ENCODE measurements at places on chromosomes 11 and 22.
A peak's percentile ranks its signal among the peaks of the same experiment; 100 is the strongest.

DNA sequence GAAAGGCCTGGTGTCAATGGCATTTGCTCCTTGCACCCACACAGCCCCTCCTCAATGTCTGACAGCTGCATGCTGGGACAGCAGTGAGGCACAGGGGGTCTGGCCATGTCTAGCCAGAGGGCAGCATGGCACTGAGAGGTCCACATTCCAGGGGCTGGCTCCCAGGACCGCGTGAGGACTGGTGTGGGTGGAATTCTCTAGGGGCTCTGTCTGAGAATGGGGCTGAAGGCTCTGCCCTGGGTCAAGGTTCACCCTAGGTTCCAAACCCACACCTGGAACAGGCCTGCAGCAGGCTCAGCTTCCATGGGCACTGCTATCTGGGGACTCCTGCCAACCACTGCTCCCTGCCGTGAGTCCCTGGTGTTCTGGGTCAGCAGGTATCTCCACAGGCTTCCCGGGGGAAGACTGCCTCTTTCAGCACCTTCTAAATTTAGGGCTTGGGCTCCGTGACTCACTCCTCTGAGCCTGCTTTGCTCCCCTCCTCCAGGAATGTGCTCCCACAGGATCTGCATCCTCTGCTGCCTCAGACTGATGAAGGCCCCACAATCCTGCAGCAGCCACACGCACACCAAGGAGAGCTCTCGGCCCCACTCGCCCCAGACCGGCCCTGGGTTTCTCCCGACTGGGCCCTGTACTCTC lies 4.2 kb downstream of the STARD10 start:
- no peak for ATAC-seq

GRCh38 chr11:76768088-76768908 lies 14.9 kb upstream of the TSKU start:
- ATAC-seq = peak; percentile 49

DNA sequence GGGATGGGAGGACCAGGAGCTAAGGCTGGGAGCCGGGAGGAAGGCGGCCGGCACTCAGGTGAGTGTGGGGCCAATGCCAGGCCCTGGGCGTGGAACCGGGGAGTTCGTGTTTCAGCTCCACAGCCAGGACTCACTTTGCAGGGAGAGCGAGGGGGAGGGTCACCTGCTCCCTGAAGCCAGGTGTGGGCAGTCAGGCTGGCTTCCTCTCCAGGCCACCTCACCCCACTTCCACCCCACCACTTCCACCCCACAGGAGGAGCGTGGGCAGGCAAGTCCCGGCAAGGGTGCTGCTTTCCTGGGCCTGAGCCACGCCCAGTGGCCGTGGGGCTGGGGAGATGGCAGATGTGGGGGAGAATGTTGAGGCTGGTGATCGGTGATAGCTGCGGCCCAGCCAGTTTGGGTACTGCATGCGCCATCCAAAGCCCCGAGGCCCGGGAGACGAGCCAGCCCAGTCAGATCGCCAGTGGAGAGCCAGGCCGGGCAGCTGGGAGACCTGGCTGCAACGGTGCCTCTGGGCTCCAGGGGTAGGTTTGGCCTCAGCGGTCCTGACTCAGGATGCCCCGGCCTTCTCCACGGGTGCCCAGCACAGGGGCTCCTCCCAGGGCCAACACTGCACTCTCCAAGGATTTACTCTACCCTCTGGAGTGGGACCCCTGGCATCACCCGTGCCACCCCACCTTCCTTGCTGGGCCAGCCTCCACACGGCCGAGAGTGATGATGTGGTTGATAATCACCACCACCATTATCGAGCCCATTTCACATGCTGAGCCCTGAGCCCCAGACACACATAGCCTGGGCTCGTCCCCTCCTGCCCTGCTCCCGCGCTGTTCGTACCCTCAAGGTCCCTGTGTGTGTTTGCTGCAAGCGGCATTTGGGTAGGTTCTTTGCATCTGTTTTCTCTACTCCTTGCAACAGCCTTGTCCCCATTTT lies 93.8 kb downstream of the WNT7B start:
- no peak for ATAC-seq

GRCh38 chr22:27323661-27324060 lies 477.9 kb downstream of the MN1 start:
- ATAC-seq = no peak

DNA sequence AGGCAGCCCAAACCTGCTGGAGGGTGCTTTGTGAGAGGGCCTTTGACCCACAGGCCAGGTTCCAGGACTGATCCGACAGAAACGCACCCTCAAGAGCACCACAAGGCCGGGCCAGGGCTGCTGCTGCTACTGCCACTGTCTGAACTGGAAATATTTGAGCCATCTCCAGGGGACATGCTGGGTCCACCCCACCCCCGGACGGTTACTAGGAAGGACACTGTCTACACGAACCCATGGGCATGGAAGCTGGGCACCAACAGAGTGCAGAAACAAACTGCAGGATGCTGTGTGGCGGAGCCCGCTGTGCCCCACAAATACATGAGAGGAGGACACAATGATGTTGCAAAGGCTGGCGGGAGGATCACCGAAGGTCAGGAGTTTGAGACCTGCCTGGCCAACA lies 283.7 kb downstream of the CTTN start:
- no peak for ATAC-seq

DNA sequence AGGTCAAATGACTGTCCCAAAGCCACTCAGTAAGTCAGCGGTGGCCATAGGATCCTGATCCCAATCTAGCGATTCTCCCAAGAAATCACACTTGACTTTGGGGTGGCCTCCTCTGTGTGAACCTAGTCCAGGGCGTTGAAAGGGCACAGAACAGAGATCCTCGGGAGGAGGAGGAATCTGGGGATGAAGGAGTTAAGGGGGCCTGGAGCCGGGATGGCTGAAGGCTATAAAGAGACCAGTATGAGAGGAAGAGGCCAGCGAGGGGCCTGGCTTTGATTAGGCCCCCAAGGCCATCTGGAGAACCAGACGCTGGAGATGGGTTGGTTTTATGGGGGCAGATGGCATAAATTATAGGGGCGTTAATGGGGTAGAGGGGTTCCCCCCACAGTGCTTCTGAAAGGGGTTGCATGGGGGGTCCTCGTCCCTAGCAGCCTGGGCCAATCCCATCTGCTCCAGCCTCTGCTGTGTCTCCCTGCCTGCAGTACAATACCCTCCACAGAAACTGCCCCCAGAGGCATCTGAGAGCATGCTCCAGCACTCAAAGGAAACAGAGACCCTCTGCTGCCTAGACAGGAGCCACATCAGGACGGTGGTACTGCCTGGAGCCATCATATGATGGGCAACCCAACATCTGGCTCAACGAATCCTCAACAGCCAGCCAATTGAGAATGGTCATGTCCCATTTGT lies 35.2 kb upstream of the TRIM29 start:
- ATAC-seq = no peak

DNA sequence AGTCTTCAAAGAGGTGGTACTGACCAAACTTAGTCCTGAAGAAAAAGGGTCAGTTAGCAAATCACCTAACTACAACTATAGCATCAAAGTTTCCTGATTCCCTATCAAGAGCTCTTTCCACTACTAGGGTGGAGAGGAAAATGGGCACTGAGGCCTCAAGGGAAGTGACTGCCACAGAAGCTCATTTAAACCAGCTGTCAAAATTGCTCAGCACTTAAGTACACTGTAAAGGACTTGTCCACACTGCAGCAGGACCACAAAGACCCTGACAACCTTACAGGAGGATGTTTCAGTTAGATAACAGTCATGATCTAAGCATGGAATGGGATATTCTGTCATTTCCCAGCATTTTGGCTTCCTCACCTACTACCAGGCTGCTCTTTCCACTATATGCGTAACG lies 33.0 kb downstream of the FAM168A start:
- no peak for ATAC-seq

DNA sequence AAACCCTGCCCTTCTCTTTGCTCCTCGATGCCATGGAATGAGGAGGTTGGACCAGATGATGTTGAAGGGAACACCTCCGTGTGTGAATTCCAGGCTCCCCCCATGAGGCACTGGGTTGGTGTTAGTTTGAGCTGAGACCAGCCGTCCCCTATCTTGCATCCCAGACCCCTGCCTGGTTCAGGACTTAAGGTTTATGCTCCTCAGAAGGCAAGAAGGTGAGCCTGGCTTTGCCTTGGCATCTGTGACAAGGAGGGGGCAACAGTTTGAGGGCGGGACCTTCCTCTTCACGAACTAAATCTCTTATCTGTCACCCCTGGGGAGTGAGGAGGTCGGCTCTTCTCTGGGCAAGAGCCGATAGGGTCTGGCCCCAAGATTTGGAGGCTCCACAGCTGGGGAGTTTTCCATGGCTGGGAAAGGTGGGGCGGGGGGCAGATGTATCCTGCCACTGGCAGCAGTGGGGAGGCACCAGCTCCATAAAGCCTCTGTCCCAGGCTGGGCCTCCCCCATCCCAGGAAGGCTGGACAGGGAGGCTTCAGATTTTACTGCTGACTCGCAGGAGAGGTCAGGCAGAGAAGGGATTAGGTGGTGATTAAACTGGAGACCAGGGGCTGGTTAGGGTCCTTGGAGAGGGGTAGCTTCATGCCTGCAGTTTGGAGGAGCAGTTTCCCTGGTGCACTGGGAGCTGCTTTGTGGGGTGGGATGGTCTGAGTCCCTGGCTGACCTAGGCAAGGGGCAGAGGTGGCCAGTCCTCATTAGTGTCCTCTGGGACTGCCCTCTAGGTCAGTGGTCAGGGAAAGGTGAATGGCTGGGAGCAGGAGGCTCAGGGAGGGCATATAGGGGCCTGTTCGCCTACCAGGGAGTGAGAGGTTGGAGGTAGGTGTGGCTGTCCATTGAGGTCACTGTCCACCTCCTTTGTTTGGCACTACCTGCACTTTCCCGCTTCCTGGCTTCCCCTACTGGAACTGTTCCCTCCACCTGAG lies 1.1 kb downstream of the SEC14L2 start:
- peak; percentile 3 for ATAC-seq

DNA sequence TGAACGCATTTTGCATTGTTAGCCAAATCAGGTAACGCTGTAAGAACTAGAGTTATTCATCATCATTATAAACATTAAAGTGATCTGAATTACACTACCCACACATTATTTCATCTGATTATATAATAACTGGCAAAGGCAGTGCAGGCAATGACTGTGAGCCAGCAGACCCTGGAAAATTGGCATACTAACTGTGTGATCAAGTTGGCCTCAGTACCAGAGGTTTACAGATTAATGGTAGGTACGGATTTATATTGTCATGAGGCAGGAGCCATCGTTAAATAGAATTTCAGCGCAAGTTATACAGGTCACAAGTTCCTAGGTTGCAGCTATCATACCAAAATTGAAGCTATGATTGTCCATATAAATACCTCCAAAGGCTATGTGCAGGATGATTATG lies 225.4 kb downstream of the CNTN5 start:
- ATAC-seq = no peak

GRCh38 chr11:3859373-3859881 lies 4.0 kb downstream of the STIM1 start:
- no peak for ATAC-seq

- ATAC-seq = no peak
These were observed 4.5 kb downstream of the IFITM5 start for GRCh38 chr11:294780-295179.

Data from SK-N-SH treated with all-trans-retinoic acid at 6 μM for 48 hours (cell line).